ENCODE measurements at places on chromosomes 3 and 15.
A peak's percentile ranks its signal among the peaks of the same experiment; 100 is the strongest.

DNA sequence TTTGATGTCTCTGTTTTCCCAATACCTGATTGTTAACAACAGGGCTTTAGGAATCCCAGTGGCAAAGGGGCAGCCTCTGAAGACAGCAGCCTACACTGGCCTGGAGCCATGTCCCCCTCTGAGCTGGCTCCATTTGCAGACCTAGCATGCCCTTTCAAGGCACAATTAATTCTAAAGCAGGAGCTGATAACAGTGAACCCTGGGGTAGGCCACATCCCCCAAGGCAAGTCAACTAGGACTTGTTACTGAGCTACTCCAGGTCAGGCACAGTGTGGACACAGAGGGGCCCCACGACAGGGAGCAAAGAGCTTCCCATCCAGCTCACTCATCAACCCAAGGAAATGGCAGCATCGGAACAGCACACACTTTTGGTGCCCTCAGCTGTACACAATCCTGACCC, 51.9 kb downstream of the SPSB4 start:
- no peak for DNase-seq

DNA sequence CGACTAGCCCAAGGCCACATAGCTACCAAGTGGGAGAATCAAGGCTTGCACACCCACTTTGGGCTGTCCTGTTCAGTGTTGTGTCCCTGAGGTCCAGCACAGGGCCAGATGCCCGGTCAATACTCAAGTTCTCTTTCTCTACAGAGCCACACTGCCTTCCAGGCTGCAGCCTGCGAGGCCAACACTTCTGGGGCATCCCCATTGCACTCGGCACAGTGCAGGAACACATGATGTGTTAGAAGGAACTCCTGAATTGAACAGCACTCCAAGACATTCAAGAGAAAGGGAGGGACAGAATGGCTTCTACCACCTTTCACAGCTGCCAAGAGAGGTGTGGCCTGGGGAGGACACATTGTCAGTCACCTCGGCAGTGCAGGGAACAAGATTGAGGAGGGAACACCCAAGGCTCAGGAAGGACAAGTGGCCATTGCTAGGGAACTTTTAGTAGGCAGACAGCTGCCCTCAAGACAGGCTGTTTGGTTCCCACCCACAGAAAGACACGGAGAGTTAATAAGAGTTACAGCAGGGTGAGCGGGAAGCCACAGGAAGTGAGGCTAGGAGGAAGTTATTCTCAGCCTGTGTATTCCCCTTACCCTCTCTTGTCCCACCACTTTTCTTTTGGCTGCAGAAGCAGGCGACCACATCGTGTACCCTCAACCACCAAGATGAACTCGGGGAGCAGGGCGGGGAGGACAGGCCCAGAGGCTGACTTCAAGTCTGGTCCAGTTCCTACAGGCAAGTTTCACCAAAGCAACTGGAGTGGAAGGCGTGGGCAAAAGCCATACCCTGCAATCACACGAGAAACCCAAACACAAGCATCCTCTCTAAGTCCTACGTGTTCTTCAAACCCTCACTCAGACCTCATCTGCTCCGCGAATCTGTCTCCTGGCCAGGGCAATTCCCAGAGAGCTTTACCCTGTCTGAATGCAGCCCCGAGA, 69.4 kb downstream of the SRGAP3 start:
- DNase-seq: no peak

DNA sequence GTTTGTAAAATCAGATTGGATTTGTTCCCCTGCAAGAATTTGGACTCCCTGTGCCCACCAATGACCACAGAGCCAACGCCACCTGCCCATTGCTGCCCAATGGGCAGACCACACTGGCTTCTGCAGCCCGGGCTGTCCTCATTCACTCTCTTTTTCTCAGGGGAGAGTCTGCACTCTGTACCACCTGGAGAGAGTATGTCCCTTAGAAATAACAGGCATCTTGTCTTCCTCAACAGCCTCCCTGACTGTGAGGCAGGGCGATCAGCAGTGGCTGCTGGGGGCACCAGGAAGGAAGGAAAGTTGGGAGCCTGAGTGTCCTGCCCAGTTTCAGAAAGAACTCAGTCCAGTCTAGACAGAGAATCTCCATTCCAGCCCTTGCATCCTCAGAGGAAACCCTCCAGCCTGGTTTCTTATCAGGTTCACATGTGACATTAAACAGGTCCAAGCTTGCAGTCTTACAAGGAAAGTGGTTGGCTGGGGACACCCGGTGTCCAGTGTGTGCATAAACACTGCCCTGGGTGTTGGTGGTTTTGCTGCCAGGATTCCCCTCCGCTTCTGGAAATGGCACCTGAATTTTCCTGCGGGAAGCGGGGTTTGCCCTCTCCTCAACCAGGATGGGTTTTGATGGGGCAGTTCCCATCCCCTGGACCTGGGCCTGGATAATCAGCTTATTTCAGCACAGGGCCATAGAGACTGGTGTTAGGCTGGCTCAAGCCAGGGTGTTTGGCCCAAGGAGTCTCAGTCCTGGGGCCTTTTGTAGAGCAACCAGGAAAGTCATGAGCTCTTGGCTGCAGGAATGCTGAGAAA, 37.2 kb downstream of the SSUH2 start:
- no peak for DNase-seq

- DNase-seq: no peak
Observed at GRCh38 chr15:63837032-63837431, 3.3 kb upstream of the HERC1 start.

DNA sequence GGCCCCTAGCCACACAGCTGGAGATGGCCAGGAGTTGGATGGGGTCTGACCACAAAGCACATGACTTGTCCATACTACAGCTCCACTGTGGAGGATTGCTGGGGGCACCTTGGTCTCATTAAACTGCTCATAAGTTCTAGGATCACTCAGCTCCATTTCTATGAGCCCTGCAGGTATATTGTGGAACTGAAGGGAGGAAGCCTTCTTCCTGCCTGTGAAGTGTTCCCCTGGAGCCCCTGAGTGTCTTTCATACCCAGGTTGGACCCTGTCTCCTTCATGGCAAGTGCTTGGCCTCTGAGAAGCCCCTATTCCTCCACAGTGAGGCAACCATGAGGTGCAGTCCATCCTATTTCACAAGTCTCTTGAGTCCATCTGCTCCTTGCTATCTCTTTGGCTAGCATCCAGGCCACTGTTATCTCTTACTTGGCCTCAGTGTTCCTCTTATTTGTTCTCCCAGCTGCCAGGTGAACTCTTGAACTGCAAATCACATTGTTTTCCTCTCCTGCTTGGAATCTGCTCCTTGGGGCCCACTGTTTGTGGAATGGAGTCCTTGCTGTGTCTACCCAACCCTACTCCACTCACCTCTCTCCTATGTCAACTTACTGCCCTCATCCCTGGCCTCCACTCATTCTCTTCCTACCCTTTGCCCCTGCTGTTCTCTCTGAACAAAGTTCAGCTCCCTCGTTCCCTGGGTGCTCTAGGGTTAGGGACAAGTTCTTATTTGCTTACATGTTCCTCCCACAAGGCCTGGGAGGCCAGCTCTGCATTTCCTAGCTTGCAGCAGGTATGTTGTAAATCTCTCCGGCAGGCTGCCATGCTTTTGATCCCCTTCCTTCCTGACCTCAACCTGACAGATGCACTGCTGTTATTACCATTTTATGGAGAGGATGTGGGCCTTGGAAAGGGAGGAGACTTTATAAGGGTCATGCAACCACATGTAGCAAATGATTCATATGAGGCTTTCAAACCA, 1.2 kb downstream of the ACOX2 start:
- no peak for DNase-seq

- DNase-seq: no peak
Observed at GRCh38 chr3:183779896-183780465, 45.4 kb downstream of the MAP6D1 start.

DNA sequence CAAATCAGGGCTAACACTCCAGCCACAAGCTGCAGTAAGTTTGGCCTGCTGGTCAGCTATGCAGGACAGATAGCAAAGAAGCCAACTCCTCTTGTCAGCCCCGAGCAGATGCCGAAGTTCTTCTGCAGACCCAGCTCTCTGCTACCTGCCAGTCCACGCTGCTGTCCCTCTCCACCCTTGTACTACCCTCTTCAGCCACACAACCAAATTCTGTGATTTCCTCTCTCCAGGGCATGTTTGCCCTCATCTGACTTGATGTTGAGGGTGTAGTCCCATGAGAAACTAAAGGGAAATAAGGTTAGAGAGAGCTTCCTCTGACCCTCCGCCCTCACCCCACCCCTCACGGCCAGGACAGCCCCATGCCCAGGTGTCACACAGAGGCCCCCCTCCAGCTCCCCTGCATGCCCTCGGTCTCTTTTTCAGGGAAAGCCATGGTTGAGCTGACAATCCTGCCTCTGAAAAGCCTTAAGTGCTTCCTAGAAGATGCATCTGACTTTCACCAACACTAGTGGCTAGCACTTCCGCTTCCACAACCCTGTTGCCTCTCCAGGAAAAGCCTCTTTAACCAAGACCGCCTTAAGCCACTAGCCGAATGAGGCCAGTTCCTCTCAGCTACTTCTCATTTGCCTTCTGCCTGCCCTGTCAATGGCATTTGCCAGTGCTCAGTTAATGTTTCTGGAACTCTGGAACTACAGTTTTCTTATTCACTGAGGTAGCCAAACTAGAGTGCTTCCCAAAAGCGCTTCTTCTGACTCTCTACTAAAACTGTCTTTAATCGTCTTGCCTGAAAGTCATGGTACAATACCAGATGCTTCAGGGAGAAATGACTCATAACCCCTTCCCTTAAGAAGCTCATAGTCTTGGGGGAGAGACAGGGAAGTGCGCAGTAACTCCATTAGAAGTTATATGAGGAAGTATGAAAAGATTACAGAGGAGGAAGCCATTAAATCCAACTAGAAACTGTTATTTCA, 300.4 kb upstream of the STT3B start:
- DNase-seq: no peak

GRCh38 chr3:100329800-100330489, 4.6 kb upstream of the NIT2 start:
- no peak for DNase-seq

DNA sequence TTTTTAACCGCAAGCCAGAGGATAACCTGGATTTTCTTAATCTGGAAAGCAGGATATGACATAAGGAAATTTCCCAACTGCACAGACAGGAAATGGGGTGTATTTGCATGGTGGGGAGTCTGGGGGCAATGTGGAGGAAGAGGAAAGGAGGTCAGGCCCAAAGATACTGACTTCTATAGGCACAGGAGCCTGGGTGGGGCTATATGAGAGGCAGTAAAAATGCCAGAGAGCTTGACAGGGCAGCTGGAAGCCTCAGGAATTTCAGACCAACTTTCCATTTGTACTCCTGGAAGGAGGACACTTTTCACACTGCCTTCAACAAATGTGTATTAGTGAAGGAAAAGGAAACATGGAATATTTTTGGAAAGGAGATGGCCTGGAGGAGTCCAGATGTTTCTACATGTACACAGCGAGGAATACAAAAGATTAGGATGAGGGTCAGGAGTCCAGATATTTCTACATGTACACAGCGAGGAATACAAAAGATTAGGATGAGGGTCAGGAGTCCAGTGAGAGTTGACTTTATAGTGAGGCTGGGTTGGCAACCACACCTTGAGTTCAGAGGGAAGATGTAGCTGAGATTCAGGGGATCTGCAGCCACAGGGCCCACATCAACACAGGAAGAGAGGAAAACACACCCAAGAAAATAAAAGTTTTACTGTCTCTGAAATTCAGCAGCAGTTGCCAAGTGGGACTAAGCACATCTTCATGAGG, 111.9 kb upstream of the PTPRG start:
- no peak for DNase-seq

GRCh38 chr15:66008940-66009562, 139.8 kb downstream of the RAB11A start:
- DNase-seq: peak; percentile 63

DNA sequence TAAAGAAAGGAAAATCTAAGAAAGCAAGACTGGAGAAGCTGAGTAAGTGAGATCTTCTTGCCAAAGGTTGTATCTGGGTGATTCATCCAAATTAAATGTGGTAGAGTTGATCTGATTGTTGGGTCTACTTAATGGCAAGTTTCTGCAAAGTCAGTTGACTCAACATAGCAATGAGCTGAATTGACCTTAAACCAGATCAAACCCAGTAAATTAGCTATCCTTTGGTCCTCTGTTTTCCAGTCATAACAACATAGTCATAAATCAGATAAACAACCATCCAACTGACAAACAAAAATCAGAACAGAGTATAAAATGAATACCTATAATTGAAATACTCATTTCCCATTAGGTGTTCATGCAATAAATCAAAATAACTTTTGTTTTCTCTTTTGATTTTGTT, 142.6 kb upstream of the CFAP20DC start:
- no peak for DNase-seq

- no peak for DNase-seq
Observed at GRCh38 chr3:137008131-137008530, 50.3 kb downstream of the IL20RB start.

GRCh38 chr15:65818927-65819562, 27.0 kb upstream of the DENND4A start:
- peak; percentile 29 for DNase-seq

- DNase-seq: peak; percentile 14
Observed at GRCh38 chr3:72368331-72368975, 479.8 kb downstream of the SHQ1 start.

GRCh38 chr15:89136078-89136806, 48.0 kb downstream of the ABHD2 start:
- DNase-seq: no peak

DNA sequence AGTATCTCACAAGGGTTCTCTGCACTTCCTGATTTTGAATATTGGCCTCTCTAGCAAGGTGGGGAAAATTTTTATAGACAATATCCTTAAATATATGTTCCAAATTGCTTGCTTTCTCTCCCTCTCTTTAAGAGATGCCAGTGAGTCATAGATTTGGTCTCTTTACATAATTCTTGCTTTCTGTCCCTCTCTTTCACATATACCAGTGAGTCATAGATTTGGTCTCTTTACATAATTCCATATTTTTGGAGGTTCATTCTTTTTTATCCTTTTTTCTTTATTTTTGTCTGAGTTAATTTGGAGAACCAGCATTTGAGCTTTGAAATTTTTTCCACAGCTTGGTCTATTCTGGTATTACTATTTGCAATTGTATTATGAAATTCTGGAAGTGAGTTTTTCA, 77.7 kb upstream of the NUDT16 start:
- DNase-seq: no peak

DNA sequence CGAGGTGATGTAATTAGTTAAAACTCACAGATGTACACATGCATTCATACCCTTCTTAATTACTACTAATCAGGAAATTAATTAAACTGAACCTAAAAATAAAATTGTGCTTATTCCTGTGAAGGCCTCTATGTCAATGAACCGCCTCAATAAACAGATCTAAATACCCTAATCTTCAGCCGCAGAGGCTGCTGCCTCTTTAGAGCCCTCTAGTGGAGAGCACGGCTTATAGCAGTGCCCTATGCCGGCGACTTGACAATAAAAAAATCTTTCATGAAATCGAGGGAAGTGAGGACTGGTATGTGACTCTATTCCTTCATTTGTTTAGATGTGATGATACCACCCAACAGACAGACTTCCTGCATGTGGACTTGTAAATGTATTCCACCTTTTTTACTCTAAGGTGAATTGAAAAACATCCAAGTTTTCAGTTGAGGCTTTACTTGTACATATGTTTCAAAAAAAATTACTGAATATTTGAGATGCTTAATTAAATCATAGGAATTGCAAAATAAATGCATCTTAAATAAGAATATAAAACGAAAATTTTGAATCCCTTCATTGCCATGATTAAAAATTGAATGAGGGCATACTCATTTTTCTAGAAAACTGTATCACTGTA, 8.3 kb upstream of the EPHA3 start:
- no peak for DNase-seq

GRCh38 chr3:119636249-119636648, 24.1 kb downstream of the POPDC2 start:
- no peak for DNase-seq

- DNase-seq: no peak
Observed at GRCh38 chr3:49899815-49900214, 3.9 kb downstream of the MST1R start.

All from DMS79 (cell line).